ENCODE measurements at places on chromosomes 5 and 9.

GRCh38 chr5:78916044-78916443, 69.1 kb downstream of the ARSB start:
- ATAC-seq, result no peak

GRCh38 chr5:149277801-149278200, 6.1 kb downstream of the AFAP1L1 start:
- ATAC-seq, result peak; percentile 31

DNA sequence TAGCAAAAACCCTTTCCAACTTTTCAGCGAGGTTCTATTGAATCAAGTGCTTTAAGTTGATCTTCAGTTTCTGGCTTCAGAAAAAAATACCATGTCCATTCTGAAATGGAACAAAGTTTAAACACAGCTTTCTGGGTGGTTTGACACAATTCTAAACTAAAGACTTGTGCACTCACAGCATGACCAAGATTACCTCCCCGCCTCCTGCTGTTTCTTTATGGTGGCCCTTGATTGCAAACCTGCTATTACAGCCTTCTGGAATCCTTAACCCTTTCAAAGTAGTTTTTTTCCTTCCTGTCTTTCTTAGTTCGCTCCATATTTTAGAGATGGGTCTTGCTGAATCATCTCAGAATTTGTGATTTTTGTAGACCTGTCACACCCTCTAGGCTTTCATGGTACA, 135.9 kb upstream of the FBN2 start:
- no peak for ATAC-seq

GRCh38 chr5:174724484-174725260, at the start of gene MSX2:
Gene MSX2, plus strand, starts transcription at chr5:174724582. Its CDS starts 78 bp downstream, at chr5:174724660.
- ATAC-seq, result peak; percentile 97

GRCh38 chr5:109718632-109719031, 28.9 kb downstream of the MAN2A1 start:
- no peak for ATAC-seq

DNA sequence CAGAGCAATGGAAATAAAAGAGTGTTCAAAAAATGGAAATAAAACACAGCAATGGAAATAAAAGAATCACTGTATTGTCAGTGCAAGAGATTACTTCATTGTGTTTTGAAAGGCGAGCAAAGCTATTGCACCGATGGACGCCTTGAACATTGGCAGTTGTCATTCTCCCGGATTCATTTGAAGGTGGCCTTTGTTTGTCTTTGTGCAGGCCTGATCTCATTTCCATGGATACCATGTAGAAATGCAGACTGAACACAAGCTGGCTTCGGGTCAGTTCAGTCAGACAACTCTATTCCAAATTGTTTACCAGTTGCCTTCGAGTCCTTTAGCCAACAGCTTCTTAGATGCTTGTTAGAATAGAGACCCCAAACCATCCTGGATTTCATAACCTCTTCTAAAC, 8.3 kb downstream of the ITGA2 start:
- ATAC-seq, result no peak

DNA sequence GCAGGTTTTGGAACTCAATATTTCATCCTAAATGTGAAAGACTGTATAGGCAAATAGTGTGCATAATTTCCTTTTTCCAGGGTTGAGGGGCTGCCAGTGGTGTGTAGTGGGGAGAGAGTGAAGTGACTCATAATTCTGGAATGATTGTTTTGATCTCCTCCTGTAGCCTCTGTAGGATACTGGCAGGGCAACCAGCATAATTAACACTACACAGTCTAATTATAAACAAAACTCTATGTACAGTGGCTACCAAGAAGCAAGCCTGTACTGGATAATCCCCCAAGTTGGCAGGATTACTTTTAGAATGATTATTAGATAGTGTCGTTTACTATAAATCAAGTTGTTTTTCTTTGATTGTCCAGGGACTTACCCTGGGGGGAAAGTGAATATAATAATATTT, 32.2 kb downstream of the LNPEP start:
- no peak for ATAC-seq

- ATAC-seq, result no peak
Observed at GRCh38 chr9:89304834-89305188, 6.2 kb upstream of the CKS2 start.

- ATAC-seq, result peak; percentile 52
Observed at GRCh38 chr9:129451089-129451656, 169.7 kb downstream of the C9orf50 start.

- no peak for ATAC-seq
Observed at GRCh38 chr5:66956439-66956838, 240.2 kb downstream of the CD180 start.

DNA sequence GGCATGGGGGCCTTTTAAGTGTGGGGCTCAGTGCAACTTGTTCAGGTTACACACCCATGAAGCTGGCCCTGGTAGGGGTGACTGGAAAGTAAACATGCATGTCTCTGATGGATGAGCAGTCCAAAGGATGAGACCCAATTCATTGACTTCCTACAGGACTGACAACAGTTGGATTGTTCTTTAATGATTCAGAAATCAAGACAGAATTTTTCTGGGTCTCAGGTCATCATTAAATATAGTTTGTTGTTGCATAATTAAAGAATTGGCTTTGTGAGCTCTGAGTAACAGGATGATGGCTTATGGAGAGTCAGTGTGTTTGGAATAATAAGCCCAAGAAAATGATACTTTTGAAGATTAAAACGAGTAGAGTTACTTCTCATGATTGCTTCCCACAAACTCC, 604.2 kb upstream of the CLINT1 start:
- ATAC-seq, result peak; percentile 29

DNA sequence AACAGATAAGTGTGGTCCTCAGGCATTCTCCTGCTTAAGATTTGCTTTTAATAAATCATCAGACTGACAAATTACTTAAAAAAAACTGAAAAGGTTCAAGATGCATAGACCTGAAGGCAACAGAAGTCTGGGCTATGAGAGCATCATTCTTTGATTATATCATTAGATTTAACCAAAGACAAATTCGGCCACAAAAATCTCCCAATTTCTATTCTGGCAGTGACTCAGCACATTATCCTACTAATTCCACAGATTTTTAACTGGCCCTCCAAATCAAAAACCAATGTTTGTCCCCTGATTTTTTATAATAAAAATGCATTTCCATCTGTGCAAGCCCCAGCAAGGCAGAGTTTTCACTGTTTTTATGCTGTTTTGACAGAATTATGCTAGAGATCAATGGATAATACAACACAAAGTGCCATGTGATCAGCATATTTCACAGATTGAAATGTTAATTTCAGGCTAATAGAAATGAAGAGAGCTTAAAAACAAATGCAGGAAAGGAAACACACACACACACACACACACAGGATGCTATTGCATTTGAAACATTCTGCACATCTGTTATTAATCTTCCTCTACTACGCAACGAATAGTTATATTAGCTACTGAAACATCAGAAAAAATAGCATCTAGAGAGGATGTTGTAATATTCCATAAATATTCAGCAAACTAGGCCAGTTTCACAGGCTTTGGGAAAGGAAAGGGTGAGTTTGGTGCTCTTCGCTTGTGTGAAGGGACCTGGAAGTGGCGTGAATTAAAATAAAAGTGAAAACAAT, 177.6 kb upstream of the ST8SIA4 start:
- no peak for ATAC-seq

DNA sequence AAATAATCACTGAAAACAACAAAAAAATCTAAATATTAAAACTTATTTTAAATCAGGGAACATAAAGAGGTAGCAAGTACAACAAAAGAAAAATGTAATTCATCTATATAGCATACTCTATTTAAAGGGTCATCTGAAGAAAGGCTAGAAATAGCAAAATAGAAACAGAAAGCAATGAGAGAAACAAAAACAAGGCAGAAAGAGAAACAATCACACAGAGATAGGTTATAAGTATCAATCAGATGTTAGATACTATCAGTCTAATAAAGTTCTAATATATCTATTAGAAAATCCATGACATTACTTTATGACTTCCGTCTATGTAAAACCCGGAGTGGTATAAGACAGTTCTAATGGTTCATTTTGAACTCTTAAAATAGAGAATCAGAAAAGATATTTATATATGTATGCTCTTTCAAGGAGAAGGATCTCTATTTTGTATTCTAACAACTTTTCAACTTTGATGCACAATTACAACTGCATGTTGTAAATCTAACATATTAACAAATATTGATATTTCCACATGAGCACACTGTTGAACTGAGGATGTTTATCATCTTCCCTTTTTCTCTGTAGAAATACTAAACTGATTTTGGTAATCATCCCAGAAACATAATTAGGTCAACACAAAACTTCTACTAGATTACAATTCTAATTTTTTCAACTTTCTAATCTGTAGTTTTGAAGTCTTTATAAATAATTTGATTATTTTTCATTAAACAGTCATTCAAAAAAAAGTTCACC, 15.8 kb downstream of the RICTOR start:
- no peak for ATAC-seq

DNA sequence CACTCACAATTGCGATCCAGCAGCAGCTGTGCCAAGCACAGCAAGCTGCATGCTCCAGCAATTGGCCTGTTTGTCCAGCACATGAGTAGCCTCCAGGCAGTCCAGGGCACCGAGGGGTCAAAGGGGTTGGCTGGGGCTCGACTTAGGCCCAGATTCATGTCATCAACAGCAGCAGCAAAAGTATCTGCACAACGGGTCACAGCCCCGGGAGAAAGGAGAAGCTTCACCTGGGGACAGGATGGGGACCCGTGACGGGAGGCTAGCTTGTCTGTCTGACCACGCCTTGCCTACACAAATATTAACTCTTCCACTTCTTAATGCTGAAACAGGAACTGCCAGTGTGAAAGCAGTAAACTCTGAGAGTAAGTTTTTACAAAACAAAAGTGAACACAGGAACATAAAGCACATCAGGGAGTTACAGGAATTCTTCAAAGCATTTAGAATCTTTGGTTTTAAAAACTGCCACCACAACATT, 191.2 kb downstream of the PIK3R1 start:
- no peak for ATAC-seq

- ATAC-seq, result no peak
Observed at GRCh38 chr5:6307304-6307703, 71.0 kb downstream of the MED10 start.

- ATAC-seq, result no peak
Observed at GRCh38 chr5:106093134-106093533, 1577.6 kb downstream of the EFNA5 start.

DNA sequence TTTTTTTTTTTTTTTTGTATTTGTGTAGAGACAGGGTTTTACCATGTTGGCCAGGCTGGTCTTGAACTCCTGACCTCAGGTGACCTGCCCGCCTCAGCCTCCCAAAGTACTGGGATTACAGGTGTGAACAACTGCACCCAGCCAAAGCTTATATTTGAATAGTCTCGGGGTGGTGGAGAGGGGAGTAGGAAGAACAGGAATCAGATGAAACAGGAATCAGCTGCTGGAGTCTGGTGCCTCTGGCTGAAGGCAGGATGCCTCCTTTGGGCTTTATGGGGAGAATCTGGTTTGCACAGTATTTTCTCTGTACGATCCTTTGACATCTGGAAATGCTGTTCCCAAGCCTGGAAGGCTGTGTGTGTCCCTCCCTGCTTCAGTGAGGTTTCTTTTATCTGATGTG, 10.9 kb downstream of the C5orf52 start:
- no peak for ATAC-seq

DNA sequence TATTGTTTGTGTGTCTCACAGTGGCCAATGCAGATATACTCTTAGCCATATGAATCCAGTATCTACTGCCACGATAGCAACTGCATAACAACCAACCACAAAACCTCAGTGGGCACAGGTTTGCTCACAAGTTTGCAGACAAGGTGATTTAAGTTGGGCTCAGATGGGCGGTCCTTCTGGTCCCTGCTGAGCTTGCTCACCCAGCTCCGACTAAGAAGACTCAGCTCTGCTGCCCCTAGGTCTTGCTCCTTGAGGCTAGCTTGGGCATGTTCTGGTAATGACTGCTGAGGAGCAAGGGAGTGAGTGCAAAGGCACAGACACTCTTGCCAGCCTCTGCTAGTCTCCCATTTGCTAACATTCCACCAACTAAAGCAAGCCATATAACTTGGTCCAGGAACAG, 52.6 kb downstream of the MTX3 start:
- ATAC-seq, result no peak

- ATAC-seq, result no peak
Observed at GRCh38 chr9:133421615-133422542, at the start of gene ADAMTS13. Gene ADAMTS13, plus strand, starts transcription at chr9:133422367. Its CDS starts 77 bp downstream, at chr9:133422444.

DNA sequence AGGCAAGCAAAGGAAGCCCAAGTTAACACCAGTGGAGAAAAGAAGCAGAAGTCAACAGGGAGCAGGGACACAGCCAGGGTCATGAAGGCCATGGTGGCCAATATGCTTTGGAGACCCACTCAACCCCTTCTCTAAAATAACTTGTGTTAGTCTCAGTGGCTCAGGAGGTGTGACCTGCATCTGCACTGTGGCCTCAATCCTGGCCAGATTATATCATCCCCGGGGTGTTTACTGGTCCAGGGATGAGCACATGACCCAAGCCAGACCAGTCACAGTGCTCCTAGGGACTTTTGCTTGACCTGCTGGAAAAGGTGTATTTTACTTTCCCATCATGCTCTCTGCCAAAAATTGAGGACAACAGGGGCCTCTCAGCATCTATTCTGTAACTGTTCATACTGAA, 105.2 kb downstream of the DPYSL3 start:
- no peak for ATAC-seq

DNA sequence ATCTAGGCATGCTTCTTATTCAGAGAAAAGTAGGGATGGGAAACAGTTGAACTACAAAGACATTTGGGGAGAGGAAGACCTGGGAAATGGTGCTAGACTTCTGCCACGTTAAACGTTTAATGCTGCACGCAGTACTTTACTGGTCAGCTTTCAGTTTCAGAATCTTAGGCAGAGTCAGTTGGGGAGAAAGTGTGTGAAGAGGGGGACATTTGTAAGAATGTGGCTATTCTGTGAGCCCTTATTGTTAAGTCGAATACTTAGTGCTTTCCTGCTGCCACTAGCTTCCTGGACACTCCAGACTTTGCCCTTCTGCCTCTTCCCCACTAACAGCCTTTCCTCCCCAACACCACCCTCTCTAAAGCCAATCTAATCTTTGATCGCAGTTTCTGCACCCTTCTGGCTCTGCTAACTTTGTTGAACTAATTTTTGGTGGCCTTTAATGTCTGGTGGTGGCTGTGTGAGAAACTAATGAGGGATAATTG, 6.1 kb downstream of the CYSTM1 start:
- no peak for ATAC-seq

DNA sequence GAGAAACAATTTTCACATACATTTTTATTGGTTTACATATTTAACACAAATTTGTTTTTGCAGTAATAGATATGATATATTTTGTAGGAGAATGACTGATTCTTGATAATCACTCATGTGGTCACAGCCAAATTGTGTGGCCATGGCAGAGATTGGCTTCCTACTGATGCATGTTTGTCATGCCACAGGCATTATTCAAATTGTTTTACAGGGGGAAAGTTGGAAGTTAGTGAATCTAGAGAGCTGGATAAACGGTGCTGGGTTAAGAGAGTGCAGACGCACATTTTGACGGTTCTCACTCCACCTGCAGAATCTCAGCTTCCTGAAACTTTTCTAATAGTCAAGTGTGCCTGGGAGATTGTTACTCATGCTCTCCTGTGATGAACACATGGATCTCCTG, 91.1 kb upstream of the FBN2 start:
- ATAC-seq, result no peak

- no peak for ATAC-seq
Observed at GRCh38 chr9:106818034-106818433, 44.9 kb upstream of the ZNF462 start.

Data from gastroesophageal sphincter (tissue), 4 donors.